ENCODE measurements at places on chromosomes 4 and X. TPM values are rescaled to one million over a fixed set of nuclear protein-coding genes. Genes with fewer than 3 reads are reported as not detected.

Gene USP17L26
- not detected for total RNA-seq

- DNase-seq, result no peak
- no peaks in the 10 kb centered on the region for H3K27me3 ChIP-seq
- no peak overlapping the region for H3K4me3 ChIP-seq
- H3K4me1 ChIP-seq, result peaks cover 14% of the 10 kb centered on the region
- H3K27ac ChIP-seq, result no peak overlapping the region
Measured at GRCh38 chr4:37909332-37910090, 18.6 kb downstream of the TBC1D1 start.

- peaks cover 6% of the 10 kb centered on the region for H3K27me3 ChIP-seq
- peaks cover 8% of the 10 kb centered on the region for H3K36me3 ChIP-seq
- peaks cover 9% of the 10 kb centered on the region for H3K4me1 ChIP-seq
- no peak for DNase-seq
Measured at GRCh38 chrX:1480082-1480785, 27.5 kb upstream of the ASMTL start.

GRCh38 chr4:88008743-88009171 is 1.3 kb downstream of the PKD2 start:
- H3K36me3 ChIP-seq, result no peaks in the 10 kb centered on the region
- H3K4me3 ChIP-seq, result peak overlapping the region; percentile 98
- H3K4me1 ChIP-seq, result peaks cover 59% of the 10 kb centered on the region
- H3K27ac ChIP-seq, result peak overlapping the region; percentile 94
- H3K27me3 ChIP-seq, result peaks cover 6% of the 10 kb centered on the region

- H3K27me3 ChIP-seq, result no peaks in the 10 kb centered on the region
- no peak for DNase-seq
- H3K4me1 ChIP-seq, result peaks cover 10% of the 10 kb centered on the region
- no peaks in the 10 kb centered on the region for H3K36me3 ChIP-seq
- H3K27ac ChIP-seq, result no peak overlapping the region
Measured at GRCh38 chrX:101383679-101384205, 2.2 kb downstream of the BTK start.

DNA sequence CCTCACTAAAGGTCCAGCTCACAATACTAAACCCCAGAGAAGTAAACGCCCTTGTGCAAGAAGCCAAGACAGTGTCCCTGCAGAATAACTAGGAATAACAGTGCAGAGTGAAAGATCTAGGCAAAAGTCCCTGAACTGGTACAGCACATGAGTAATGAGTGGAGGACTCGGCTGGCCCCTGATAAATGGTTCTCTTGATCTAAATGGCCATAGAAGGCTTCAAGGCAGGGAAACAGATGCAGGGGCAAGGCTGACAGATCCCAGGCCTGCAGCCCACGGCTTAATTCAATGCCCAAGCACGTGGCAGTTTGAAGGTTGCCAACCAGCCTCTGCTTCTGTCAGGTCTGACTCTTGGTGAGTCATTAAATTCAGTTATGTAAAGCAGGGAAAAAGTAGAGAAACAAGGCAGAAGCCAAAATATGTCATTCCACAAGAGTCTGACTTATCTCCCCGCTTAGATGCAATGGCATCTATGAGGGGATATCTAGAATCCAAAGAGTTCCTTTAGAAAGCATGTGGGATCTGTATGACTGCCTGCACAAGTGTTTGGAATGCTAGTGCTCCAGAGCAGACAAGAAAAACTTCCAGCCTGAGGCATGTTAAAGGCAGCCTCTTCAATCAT is 121.3 kb downstream of the PRDM5 start:
- H3K4me1 ChIP-seq, result peaks cover 9% of the 10 kb centered on the region
- peaks cover 38% of the 10 kb centered on the region for H3K36me3 ChIP-seq
- H3K4me3 ChIP-seq, result no peak overlapping the region
- DNase-seq, result no peak
- no peak overlapping the region for H3K27ac ChIP-seq

- no peak for DNase-seq
- no peaks in the 10 kb centered on the region for H3K4me1 ChIP-seq
- H3K4me3 ChIP-seq, result no peak overlapping the region
- H3K27ac ChIP-seq, result peak overlapping the region; percentile 36
- no peaks in the 10 kb centered on the region for H3K36me3 ChIP-seq
Measured at GRCh38 chr4:5376015-5376414, 324.7 kb downstream of the STK32B start.
